Activated T-helper 1 cell treated with Interleukin-2 at 50 U/mL for 16 hours (primary cell): ENCODE measurements at places on chromosomes 7 and 10.

GRCh38 chr10:76190634-76191270 is 759.3 kb downstream of the LRMDA start:
- DNase-seq: no peak

- DNase-seq: no peak
Measured at GRCh38 chr7:41201021-41201420, 501.9 kb downstream of the INHBA start.

- DNase-seq: no peak
Measured at GRCh38 chr7:70405241-70405640, 726.7 kb upstream of the GALNT17 start.

DNA sequence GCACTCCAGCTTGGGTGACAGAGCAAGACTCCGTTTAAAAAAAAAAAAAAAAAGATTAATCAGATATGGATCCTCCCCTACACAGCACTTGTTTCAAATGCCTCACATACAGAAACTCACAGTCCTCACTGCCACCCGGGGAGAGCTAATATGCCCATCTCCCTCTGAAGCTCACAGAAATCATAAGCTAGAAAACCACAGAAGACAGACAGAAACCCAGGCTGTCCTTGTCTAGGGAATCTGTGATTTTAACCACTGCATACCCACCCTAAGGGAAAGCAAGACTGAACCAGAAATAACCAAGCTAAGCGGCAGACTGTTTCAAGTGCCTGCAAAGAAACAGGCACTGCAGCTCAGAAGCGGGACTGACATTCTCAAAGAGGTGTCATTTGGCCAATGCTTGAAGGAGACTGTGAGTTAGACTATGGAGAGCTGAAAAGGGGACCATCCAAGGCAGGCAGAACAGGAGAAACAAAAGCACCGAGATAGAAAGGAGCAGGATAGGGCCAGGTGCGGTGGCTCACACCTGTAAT is 37.6 kb downstream of the SLC37A3 start:
- DNase-seq: no peak

DNA sequence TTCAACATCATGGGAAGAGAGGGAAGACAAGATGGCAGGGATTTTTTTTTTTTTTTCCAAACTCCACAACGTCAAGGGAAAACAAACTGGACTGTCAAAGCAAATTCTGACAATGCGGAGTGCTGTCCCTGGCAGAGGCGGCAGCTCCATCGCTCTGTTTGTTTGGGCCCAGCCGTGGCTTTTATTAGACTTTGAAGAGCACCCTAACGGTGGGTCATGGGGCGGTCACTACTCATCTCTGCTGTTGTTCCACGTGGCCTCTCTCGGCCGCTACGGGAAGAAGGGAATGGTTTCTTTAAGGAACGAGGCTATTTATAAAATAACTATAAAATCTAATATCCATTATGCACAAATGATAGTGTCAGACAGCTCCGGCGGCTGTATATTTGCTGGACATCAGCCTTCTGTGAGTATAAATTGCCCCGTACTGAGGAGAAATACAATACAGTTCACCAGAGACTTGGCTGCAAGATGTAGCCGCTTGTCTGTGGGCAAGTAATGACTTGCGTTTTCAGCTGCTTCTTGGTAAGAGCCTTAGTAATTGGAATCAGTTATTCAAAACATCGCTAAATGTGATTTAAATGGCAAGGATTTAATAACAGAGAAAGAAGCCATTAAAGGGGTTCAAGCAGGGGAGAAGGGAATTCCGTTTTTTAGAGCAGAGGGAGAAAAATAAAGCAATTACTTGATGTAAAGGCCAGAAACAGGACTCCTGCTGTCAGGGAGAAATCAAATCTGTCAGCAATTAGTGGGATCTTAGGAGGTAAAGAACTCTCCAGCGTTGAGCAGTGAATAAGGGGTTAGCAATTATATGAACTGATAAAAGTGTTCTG is 61.7 kb upstream of the RAB11FIP2 start:
- DNase-seq: no peak

DNA sequence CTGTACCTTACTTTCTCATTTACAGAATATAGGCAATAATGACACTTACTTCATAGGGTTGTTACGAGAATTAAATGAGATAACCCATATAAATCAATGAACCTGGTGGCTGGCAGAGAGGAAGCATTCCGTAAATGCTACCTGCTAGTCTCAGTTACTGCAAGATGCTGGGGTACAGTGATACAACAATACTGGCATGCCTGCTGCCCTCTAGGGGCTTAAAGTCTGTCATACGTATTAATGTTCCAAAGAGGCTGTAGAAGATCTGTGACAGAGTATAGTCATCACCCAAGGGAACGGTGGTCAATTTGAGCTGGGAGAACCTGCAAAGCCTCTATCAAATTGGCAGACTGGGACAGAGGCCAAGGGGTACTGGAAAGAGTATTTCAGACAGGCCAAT is 421.5 kb downstream of the GPAM start:
- DNase-seq: no peak
